CD4-positive, alpha-beta T cell treated with Interleukin-6 at 100 ng/mL for 8 hours (primary cell): ENCODE measurements at places on chromosomes 2 and 18.

DNA sequence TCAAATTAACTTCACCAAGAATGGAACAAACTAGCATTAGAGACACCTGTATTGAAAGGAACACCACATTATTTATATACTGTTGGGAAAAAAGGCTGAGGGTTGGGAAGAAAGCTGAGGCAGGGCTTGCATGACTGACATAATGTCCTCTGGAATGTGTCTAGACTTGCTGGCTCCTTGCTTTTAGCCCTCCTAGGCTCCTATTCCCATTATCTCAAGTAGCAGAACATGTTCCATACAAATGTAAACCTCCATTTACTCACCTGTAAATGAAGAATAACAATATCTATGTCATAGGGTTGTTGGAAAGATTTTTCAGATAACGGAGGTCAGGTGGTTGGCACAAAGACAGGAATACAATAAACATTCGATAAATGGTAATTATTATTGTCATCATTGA lies 976 bp upstream of the ACADL start:
- no peak for DNase-seq

GRCh38 chr2:188884517-188884916 lies 89.7 kb upstream of the COL3A1 start:
- no peak for DNase-seq

- no peak for DNase-seq
These were observed 238.4 kb downstream of the CMPK2 start for GRCh38 chr2:6627316-6627715.

- DNase-seq, result no peak
These were observed 1.4 kb downstream of the ATIC start for GRCh38 chr2:215313255-215313613.

DNA sequence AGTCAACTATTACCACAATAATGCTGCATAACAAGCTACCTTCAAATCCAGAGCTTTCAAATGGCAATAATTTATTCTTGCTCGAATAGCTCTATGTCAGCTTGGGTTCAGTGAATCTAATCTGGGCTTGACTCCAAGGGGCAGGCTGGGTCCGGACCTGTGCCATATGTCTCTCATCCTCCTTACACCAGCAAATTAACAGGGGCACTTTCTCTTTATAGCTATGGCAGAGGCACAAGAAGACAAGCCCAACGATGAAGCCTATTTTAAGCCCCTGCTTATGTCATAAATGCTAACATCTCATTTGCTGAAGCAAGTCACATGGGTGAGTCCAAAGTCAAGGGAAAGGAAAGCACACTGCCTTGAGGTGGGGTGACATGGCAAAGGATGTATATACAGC lies 13.3 kb upstream of the ZNF521 start:
- DNase-seq, result no peak

DNA sequence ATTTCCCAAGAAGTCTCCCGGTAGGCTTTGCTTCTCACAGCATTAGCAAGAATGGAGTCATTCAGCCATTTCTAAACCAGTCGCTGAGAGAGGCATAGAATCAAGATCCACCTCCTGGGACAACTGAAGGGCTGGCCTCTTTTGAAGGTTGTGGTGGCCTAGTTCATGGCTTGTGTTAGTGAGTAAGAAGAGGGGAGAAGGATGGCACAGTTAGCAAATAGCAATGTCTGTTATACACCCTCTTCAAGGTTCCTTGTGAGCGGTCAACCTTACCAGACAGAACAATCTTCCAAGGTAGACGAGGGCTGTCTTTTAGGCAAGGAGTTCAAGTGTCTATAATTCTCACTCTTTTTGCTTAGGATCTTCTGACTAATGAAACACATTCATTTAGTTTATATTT lies 35.4 kb upstream of the DNAH7 start:
- no peak for DNase-seq

GRCh38 chr18:8699948-8700347 lies 5.4 kb upstream of the MTCL1 start:
- no peak for DNase-seq

- DNase-seq, result no peak
These were observed 70.4 kb downstream of the FECH start for GRCh38 chr18:57516056-57516455.

DNA sequence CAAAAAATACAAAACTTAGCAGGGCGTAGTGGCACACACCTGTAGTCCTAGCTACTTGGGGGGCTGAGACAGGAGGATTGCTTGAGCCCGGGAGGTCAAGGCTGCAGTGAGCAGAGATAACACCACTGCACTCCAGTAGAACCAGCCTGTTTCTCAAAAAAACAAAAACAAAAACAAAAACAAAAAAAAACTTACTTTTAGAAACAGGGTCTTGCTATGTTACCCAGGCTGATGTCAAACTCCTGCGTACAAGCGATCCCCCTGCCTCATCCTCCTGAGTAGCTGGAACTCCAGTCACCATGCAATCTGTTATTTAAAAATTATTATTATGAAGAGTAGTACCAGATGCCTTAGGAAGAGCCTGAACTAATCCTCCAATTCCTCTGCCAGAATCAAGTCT lies 35.0 kb upstream of the GLI2 start:
- DNase-seq, result no peak

GRCh38 chr18:65623676-65624075 lies 127.1 kb upstream of the CDH7 start:
- DNase-seq, result no peak

GRCh38 chr2:231597014-231597611 lies 4.4 kb downstream of the TEX44 start:
- no peak for DNase-seq

DNA sequence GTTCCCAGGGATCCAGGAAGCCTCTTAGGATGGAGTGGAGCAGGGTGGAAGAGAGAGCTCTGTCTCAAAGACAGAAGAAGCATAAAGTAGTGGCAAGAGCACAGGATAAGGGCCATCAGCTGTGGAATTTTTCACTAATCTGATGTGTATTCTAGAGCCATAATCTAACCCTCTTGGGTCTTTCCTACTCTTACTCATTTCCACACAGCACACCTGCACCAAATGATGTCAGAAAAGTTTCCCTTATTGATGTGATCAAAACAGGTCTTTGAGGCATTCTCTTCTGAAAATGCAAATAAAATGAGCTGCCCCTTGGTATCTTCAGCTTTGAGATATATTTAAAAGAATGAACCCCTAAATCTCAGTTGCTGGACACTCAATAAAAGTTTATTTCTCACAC lies 415.1 kb upstream of the CHST9 start:
- no peak for DNase-seq

DNA sequence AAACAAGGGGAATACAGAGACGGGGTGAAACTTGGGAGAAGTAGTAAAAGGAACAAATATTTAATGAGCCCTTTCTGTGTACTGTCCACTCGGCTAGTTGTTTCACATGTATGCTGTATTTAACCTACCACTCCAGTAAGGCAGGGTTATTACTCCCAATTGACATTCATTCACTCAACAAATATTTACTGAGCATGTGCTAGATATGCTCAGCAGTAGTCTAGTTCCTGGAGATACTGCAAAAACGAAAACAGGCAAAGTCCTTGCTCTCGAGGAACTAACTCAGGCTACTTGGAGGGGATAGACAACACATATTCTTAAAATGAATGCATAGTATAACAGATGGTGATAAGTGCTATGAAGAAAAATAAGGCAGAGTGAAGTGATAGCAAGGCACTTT lies 207.3 kb downstream of the SS18 start:
- no peak for DNase-seq

DNA sequence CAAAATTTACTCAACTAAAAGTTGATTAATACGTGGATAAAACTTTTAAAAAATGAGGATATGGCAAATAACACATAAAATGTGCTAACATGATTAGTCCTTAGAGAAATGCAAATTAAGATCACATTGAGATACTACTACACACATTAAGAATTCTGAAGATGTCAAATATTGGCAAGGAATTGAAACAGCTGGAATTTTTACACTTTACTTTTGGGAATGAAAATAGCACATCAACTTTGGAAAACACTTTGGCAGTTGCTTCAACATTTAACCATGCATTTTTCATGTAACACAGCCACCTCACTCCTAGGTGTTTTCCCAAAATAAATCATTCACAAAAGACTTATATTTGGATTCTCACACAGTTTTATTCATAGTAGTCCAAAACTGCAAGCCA lies 687.9 kb upstream of the SETBP1 start:
- DNase-seq, result no peak

DNA sequence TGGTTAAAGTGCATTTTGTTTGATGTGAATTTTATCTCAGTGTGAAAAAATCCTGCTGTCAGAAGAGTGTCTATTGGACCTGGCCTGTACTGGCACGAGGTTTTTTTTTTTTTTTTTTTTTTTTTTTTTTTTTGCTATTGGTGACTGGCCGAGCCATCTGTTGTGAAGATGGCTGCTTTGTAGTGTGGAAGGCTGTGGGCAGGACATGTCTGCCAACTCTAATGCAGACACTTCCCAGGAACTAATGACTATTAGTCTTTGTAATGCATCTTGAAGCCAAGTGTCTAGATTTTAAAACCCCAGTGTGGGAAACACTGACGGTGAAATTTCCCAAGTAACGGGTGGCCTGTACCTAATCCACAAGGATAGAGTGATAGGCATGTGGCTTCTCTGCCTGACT lies 34.3 kb downstream of the ZAP70 start:
- DNase-seq, result no peak

GRCh38 chr2:135785032-135785431 lies 43.4 kb downstream of the UBXN4 start:
- DNase-seq, result no peak

DNA sequence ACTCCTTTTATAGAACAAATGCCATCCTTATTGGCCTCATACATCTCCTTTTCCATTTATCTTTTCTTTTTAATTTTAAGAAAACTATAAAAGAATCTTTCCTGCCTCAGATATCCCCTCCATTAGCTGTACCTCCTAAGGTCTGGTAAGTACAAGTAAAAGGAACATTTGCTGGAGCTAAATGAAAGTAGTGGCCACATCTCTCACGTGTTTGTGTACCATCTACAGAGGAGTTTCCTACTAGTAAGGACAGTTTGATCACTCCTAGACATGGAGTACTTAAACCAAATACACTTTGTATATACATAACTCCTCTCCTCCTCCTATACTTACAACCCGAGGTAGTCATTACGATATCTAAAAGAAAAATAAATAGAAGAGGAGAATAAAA lies 504.8 kb downstream of the LRRTM4 start:
- DNase-seq, result no peak

GRCh38 chr18:10291568-10291981 lies 162.9 kb upstream of the APCDD1 start:
- DNase-seq, result no peak

DNA sequence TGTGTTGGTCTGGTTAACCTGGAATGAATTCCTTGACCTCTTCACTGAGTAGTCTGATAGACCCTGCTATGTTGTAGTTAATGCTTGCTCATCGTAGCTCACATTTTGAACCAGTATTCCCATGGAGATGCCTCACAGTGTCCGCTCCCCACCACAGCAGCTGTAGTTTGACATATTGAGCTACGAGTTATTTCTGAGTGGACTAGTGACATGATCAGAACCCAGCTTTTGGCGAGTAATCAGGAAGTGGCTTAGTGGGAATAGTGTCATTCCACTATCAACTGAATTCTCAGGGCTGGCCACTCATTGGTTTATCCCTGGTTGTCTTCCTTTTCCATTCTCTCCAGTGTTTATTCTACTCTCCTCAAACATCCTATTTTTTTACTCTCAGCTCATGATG lies 102.7 kb downstream of the MYO1B start:
- no peak for DNase-seq

GRCh38 chr2:232835687-232836208 lies 34.3 kb upstream of the SNORC start:
- DNase-seq, result no peak

GRCh38 chr2:233116946-233117345 lies 56.8 kb downstream of the INPP5D start:
- no peak for DNase-seq

DNA sequence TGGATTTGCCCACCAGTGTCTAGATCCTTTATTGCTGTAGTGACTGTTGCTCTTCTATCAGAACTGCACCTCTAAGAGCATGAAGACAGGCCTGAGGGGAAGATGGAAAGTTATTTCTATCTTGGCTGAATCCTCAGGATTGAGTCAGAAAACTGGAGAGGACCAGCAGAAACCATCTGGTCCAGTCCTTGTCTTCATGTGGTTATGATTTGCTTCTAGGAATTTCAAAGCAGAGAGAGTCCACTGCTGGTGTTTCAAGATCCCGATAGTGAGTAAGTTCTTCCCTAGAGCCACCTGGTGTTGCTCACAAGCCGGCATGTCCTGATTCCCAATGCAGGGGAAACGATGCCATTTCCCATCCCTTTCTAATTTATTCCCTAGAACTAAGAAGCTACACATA lies 84.2 kb downstream of the NCKAP5 start:
- no peak for DNase-seq

DNA sequence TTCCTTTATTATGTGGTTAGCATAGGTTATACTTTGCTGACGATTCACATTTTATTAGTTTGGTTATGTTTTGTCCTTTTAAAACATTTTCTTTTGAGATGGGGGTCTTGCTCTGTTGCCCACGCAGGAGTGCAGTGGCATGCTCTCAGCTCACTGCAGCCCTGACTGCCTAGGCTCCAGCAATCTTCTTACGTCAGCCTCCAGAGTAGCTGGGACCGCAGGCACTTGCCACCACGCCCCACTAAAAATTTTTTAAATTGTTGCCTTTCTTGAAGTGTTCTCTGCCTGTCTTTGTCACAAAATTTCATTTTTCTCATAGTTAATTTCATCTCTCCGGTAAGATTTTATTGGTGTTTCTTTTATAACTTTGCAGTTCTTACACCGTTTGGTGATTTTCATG lies 18.9 kb downstream of the HRH4 start:
- DNase-seq, result no peak

GRCh38 chr2:210964141-210964764 lies 407.9 kb downstream of the CPS1 start:
- DNase-seq, result no peak

DNA sequence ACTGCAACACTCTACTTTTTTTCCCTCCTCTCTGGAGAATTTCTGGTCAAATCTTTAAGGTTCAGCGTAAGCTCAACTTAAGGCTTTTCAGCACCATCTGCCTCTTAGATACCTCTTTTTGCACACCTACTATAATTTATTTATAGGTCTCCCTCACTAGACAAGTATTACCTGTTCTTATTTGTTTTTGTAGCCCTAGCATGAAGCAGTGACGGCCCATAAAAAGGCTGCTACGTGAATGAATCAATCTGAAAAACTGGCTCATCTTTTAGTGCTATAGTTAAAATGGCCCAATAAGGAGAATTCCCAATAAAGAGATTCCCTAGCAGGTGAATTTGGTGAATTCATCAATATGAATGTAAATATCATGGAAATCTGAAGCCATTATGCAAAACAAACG lies 6.5 kb downstream of the RNF149 start:
- no peak for DNase-seq

GRCh38 chr2:225773148-225773547 lies 373.6 kb downstream of the NYAP2 start:
- no peak for DNase-seq

- no peak for DNase-seq
These were observed 6.5 kb downstream of the CYS1 start for GRCh38 chr2:10073706-10074105.

DNA sequence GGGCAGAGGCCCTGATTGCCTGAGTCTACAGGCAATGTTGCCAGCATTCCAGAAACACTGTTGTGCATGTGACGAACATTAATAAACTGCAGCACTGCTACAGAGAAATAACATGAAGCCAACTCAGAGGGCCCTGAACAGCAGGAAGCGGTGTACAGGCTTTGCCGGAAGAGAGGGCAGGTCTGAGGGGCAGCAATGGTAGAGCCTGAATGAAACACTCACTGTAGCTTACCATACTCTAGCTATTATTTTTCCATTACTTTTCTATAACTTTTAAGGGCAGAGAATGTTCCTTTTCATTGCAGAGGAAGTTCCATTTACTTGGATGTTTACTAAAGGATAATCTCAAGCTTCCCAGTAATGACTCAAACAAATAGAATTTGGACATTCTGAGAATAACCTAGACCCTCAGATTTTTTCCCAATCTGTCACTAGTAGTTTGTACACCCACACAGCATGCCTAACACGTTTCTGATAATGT lies 150.4 kb downstream of the MTX2 start:
- no peak for DNase-seq
